ENCODE measurements at places on chromosomes 13 and 19. TPM values are rescaled to one million over a fixed set of nuclear protein-coding genes. Genes with fewer than 3 reads are reported as not detected.

Gene DLEU7
- total RNA-seq = not detected

Gene CD37
- 350 TPM for total RNA-seq

DNA sequence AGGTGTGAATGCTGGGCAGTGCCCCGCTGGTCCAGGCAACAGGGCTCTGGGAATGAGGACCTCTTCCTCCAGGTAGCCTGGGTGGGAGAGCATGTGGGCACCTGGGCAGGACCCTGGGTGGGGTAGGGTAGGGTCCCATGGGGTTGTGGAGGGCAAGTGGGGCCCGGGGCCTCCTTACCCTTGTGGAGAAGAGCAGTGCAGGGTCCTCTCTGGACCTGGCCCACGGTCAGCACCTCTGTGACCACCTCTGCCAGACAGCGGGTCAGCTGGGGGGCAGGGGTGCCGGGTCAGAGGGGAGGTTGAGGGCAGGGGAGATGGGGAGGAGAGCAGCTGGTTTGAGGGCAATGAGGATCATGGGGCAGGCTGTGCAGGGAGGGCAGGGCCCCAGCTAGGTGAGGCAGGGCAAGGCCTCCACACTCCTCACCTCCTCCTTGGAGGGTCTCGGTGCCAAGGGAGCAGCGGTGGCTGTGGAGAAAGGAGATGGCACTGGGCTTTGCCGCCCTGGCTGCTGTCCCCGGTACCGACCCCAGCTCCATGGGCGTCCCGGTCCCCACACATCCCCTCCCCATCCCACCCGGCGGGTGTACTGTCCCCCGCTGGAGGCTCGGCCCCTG, 491 bp downstream of the CCER2 start:
- no peak overlapping the region for H3K4me3 ChIP-seq
- H3K27ac ChIP-seq = no peak overlapping the region
- H3K36me3 ChIP-seq = peaks cover 25% of the 10 kb centered on the region
- no peak for DNase-seq
- no peaks in the 10 kb centered on the region for H3K27me3 ChIP-seq

DNA sequence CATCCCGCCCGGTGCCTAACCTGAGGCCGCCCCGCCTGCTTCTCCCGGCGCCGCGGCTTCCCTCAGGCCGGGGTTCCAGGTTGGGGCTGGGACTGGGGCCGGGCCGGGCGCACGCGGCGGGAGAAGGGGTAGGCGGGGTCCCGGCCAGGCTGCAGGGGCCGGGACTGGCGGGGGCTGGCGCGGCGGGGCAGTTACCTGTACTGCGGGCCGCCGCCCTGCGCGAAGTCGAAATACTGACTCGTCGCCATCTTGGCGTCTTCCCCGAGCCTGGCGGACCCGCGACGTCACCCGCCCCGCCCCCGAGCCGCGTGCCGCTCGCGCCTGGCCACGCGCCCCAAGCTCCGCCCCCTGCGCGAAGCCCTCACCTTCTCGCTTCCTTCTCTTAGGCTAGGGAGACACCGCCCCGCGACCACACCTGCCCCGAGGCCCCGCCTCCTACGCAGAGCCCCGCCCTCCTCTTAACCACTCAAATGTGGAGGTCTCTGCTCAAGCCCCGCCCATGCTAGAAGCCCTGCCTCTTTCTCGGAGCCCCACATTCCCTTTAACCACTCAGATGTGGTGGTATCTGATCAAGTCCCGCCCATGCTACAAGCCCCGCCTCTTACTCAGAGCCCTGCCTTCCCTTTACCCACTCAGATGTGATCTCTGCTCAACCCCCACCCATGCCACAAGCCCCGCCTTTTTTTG, at the start of gene ZFR2:
TSS of gene ZFR2 (minus strand) at position 269 of the 687 bp plus-strand sequence. CDS start at position 248, 21 bp downstream.
- H3K36me3 ChIP-seq = no peaks in the 10 kb centered on the region
- DNase-seq = peak; percentile 11
- H3K4me3 ChIP-seq = no peak within 1 kb of the TSS
- H3K27me3 ChIP-seq = peaks cover 29% of the 10 kb centered on the region
- peaks cover 9% of the 10 kb centered on the region for H3K4me1 ChIP-seq

DNA sequence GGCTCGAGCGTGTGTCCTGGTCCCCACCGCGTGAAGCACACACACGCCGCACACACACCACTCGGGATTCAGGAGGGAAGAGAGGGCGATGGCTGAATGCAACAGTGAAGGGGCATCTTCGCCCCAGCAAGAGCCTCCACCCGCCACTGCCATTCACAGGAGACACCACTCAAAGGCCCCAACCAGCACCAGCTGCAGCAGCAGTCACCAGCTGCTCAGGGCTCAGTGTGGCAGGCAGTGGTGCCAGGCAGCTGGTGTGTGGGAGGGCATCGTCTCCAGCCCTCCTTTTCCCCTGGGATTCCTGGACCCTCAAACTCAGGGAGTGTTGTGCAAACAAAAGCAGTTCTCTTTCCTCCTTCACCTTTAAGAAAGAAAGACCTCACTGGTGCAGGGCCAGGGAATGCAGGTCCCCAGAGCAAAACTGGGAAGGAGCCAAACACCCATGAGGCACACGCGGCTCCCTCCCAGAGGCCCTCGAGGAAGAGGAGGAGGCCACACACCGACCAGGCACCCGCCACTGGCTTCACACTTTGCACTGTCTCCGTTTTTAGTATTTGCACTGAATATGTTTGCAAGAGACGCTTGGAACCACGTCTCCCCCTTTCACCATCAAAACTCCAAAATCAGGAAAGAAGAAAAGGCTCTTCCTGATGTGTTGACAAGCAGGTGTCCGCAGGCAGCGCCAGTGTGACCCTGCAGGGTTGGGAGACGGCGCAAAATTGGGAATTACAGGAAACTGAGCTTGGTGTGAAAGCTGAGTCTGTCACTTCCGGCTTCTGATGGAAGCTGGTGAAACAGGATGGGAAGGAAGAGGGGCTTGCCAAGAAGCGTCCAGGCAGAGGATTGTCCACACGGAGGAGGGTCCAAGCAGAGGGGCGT, 26.4 kb upstream of the F7 start:
- H3K27ac ChIP-seq = no peak overlapping the region
- no peak for DNase-seq

Data from CD4-positive, alpha-beta T cell (primary cell).